ENCODE measurements at places on chromosomes 12 and 14.

DNA sequence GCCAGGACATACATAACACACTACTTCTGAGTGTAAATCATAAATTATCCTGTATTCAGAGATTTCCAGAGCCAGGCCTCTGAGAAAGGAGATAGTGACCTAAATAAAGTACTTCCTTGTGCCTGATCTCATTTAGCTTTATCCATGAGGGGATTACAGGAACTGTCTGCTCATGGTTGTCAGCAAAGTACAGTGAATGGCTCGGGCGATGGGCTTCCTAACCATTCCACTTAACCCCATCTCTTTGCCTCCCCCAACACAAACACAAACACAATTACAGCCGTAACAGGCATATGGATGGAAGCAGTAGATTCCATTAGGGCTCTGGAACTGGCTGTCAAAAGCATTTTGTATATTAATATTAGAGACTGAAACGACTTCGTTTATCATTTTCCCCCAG lies 206.7 kb upstream of the CPNE8 start:
- DNase-seq = no peak

DNA sequence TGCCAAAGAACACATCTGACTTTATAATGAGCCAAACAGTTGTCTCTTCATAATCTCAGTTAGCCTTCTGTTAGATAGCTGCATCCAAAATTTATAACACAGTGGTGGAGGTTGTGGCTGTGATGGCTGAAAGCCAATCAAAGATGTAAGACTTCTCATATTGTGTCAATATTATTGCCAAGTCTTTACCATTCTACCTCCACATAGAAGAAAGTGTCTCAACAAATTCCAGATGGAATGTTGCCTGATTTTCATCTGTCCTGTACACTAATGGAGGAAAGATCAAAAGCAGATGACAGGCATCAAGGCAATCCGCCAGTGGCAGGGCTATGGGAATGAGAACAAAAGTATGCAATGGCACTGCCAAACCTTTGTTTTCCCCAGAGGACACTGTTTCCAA lies 813.1 kb upstream of the NOVA1 start:
- no peak for DNase-seq

DNA sequence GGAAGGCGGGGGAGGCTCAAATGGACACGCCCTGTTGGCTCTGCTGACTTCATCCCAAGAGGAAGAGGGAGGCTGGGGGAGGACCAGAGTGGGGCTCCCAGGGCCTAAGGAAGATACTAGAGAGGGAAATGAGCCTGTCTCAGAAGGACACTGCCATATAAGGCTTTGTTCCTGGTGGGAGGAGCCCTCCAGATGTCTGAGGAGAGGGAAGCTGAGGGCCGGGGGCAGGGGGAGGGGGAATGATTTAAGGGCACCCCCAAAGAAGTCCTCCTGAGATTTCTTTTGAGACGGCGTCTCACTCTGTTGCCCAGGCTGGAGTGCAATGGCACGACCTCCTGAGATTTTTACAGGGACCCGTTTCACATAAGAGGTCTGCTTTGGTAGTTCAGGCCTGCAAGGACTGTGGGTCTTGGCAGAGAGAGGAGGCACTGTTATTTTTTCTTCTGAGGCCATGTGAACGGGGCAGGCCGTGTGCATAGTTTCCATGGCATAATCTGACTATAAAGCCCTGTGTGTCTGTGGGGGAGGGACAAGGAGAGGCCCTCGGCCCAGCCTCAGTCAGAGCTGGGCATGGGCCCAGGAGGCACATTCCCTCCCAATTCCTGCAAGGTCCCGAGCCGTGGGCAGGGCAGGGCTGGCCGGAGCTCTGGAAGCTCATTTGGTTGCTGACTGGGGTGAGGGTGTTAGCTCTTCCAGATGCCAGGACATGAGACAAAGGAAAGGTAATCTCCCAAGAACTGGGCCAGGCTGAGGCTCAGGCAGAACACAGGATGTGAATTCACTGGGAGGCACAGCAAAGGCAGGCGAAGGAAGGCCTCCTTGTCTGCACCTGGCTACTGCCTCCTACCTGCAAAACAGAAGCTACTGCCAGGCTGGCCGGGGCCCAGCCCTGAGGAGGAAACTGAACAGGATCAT lies 22.2 kb upstream of the PLEKHG3 start:
- no peak for DNase-seq

GRCh38 chr14:45906257-45906656 lies 653.3 kb upstream of the MIS18BP1 start:
- DNase-seq = no peak

- DNase-seq = no peak
Observed at GRCh38 chr14:67510121-67510520, 21.6 kb upstream of the TMEM229B start.

- no peak for DNase-seq
Observed at GRCh38 chr12:57248934-57249742, 1.8 kb downstream of the STAC3 start.

DNA sequence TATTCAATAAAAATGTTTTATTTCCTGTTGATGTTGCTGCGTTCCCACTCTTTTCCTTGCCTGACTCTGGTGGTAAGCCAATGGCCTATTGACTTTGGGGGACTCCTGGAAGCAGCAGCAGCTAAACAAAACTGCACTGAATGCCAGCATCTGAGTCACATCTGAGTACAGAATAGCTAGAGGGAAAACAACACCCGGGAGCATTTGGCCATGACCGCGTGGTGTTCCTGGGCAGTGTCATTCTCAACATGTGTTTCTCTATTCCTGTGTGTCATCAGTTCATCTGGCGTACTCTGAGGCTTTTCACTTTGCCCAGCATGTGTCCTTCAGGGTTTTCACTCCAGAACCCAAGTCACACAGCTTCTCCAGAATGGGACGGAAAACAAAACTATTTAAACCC lies 238.8 kb downstream of the PAWR start:
- no peak for DNase-seq

- DNase-seq = no peak
Observed at GRCh38 chr12:6374028-6374785, 1.2 kb downstream of the SCNN1A start.

- DNase-seq = no peak
Observed at GRCh38 chr14:41137741-41138140, 468.9 kb upstream of the LRFN5 start.

GRCh38 chr12:93612776-93613175 lies 40.3 kb downstream of the SOCS2 start:
- DNase-seq = no peak

GRCh38 chr14:103023881-103024473 lies 33.4 kb downstream of the CDC42BPB start:
- no peak for DNase-seq

- DNase-seq = peak; percentile 2
Observed at GRCh38 chr12:119938049-119938667, 50.9 kb upstream of the BICDL1 start.

DNA sequence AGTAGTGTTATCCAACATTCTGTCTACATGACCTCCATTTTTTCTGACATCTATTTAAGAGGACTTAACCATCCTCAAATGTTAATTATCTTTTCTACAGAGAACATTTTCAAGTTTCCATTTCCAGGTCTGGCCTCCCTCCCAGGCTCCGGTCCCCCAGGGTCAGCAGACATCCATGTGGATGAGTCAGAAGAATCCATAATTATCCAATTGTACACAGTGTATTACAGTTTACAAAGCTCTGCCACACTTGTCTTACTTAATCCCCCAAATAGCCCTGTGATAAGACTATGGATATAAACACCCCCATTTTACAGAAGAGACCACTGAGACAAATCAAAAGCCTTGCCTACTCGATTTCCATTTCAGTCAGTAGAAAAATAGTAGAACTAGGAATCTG lies 65.0 kb downstream of the SLC8A3 start:
- DNase-seq = no peak

- DNase-seq = no peak
Observed at GRCh38 chr14:67457782-67458181, 30.7 kb downstream of the TMEM229B start.

DNA sequence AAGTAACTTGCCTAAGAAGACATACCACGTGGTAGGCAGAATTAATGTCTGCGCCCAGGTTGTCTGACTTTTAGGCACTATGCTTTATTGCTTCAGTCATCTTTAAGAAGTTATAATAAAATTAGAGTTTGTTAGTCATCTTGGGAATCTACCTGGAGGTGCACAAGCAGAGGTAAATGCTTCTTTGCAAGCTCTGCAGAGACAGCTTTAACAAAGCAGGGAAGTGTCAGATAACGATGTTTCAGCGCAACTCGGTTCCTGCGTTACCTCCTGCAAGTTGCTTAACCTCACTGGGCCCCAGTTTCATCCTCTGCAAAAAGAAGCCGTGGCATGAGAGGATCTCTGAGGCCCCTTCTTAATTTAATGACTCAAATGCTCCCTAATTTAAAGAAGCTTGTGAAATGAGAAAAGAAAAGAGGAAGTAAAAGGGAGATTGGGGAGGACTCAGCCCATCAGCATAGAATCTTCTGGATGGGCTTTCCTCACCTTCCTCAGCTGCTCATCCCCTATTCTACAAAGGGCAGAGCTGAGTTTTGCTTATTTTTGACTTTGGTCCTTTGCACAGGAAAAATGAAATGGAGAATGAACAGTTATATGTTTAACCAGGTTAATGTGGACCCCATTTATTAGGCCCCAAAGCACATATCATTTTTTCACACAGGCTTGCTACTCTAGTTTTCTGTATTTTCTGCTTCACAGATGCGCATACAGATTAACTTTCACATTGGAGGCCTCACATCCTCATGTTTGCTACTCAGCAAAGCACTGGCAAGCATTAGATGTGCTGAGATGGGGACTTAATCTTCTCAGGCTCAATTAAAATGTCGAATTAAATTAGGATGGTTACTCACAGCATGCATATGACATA lies 5.1 kb downstream of the ARHGDIB start:
- no peak for DNase-seq

- DNase-seq = no peak
Observed at GRCh38 chr12:6614513-6615172, 7.5 kb upstream of the CHD4 start.

DNA sequence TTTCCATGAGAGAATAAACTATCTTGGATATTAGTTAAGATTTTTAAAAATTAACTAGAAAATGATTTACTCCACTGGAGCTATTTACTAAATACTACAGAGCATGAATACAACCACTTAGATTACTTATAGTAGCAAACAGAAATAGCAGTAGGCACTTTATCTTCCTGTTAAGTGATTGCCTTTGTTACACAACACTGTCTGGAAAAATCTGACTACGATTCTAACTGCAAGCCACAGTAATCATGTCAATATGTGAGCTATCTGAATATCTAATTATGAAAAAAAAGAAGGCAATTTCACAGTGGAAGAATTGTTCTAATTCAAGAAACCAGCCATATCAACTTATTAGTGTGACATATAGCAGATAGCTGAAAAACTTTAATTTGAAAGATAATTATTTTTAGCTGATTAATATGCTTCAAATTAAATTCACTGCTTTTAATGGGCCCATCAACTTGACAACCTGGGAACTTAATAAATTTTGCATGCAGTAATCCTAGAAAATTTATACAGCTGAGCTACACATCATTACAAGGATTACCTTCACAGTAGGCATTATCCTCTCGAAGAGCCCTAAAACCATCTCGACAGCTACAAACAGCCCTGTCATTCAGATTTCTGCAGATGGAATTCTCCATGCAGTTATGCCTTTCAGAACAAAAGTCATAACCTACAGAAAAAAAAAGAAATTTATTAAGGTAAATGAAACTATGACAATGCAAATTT lies 172.8 kb downstream of the NELL2 start:
- no peak for DNase-seq

GRCh38 chr12:92085040-92085735 lies 60.5 kb downstream of the BTG1 start:
- DNase-seq = no peak

DNA sequence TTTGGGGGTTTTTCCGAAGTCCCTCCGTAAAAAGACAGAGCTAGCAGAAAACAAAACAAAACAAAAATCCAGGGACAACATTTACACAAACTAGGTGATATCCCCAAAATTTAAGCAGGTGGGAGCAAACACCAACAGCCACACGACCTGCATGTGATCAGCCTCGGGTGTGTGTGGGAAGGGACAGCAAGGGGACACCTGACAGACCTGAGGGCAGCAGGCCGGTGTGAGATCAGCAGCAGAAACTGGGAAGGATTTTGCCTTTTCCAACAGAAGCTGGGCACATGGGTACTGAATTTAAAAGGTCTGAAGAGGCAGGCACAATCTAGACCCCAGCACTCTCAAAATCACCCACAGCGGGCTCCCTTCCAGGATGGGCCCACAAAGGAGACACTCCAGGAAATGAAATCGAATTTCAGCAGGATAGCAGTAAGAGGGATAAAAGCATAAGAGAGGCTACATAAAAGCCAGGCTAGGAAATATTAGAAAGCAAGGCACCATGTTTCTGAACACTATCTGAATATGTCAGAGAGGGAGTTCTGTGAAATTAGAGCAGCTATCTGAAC lies 36.5 kb upstream of the SELPLG start:
- no peak for DNase-seq

DNA sequence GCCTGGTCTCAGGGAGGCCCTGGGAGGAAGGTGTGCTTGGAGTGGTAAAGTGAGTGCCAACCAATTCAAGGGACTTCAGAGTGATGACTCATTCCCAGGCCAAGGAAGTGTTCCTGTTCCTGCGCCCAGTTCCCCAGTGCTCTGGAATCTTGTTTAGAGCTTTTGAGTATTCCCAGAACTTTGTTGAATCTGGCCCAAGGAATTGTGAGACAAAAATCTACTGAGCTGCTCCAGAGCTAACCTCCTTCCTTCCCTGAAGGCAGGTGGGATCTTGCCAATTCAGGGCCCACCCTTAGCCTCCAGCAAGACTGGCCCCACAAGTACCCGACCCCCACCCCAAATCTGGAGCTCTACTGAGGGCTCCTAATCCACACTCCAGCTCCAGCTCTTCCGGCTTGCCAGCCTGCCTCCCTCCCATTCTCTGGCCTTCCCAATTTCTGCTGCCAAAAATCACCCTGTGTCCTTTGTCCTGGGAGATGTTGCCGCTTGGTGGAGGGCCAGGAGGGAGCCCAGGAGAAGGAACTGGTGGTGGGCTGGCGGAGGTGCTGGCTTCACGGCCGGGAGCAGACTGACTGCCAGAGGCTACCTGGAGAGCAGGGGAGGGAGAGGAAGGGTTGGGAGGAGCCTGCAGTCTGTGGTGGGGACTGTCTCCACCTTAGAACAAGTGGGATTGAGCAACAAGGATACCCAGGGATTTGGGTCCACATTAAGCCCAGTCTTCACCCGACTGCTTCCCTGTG lies 2.0 kb upstream of the ATN1 start:
- no peak for DNase-seq

DNA sequence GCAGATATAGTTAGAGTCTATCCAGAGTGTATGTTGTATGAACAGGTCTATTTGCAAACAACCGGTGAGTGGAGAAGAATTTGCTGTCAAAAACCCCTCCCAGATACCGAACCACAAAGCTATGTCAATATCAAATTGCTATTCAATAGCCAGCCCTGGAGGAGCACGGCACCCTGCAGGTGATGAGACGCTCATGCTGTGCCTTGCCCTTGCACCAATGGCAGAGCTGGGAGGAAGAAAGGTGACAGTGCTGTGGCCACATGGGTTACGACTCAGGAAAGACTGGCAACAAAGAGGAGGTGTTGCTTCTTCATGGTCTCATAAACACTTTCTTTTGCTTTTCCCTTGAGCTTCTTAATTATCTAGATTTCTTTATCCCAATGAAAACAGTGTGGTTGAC lies 55.7 kb downstream of the PAX9 start:
- no peak for DNase-seq

- no peak for DNase-seq
Observed at GRCh38 chr12:27689558-27690180, 6.6 kb upstream of the REP15 start.
